ENCODE measurements at places on chromosomes 4 and X.

DNA sequence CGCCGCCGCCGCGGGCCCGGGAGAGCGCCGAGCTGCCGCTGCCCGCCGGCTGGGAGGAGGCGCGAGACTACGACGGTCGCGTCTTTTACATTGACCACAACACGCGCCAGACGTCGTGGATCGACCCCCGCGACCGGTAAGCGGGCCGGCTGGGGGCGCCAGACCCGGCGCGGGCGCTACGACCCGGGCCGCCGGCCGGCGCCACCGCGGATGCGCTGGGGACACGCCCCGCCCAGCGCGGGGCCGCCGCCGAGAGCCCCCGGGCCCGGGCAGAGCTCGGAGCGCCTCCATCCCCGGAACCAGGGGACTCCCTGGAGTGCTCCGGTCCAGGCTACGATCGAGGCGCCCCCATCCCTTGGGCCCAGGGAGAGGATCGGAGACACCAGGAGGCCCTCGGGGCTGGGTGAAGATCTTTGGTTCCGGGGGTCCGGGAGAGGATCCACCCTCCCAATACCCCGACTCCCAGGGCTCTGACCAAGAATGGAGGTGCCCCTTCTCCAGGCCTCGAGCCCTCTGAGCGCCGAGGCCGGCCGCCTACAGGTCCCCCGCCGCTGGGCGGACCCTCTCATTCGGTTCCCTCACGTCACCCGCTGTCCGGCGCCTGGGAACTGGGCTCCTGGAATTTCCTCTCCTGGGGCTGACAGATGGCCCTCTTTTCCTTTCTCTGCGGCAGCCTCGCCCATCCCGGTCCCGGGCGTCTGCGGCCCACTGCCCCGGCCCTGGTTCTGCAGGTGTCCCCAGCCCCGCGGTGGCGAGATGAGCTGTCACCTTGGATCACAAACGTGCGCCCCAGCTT lies 48.8 kb downstream of the CLDN34 start:
- no peak for DNase-seq

- DNase-seq: no peak
Measured at GRCh38 chrX:124975456-124975855, 344.2 kb upstream of the TEX13C start.

GRCh38 chr4:53043891-53044650 lies 182.0 kb downstream of the RASL11B start:
- DNase-seq: no peak

- DNase-seq: no peak
Measured at GRCh38 chr4:47391256-47391655, 72.2 kb downstream of the COMMD8 start.

GRCh38 chr4:94338681-94339351 lies 3.8 kb downstream of the HPGDS start:
- DNase-seq: peak; percentile 69

DNA sequence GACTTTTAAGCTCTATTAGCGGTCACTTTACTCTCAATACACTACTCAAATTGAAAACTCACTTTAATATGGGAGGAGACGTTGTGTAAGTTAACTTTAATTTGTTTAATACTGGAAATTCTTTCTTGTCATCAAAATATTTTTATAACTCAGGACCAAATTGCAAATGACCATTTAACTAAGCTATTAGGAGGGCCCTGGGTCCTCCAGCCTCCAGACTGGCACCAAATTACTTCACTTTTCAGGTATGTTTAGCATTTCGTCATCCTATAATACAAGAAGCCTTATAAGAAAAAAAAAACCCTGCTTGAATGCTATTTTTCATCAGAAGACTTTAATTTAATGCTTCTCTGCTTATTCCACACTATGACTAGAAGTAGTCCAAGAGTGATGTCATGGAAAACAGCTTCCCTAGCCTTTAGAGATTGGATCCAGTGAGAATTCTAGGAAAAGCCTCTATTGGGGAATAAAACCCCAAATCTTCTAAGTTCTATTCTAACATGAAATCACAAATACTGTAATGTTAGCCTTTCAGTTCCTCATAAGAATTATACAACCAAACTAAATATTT lies 6.6 kb downstream of the KLHL15 start:
- DNase-seq: no peak

GRCh38 chr4:148380291-148380690 lies 61.9 kb downstream of the NR3C2 start:
- DNase-seq: no peak

GRCh38 chr4:4729206-4729605 lies 130.3 kb upstream of the MSX1 start:
- DNase-seq: no peak

DNA sequence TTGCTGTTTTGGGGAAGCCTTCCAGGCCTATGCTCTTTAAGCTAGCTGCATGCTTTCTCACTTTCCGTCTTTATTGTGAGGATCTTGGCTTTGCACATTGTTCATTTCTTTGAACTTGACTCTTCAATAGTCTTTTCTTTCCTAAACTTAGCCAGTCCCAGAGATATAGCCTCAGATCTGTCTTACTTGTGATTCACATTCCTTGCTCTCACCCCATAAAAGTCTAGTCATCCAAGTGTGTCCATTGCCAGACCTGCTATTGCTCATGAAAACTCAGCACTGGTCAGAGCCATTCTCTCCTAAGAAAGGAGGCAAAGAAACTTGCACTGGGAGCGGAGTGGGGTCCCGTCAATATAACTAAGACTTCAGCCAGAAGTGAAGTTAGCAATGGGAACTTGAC lies 275.0 kb upstream of the CTSO start:
- no peak for DNase-seq
